Stimulated activated CD8-positive, alpha-beta memory T cell treated with anti-CD3 and anti-CD28 coated beads, Interleukin-4, amount 100 ng/mL, for 1 hour (primary cell): ENCODE measurements at places on chromosomes 11 and 22.

- no peak for DNase-seq
Observed at GRCh38 chr22:45602824-45603595, 68.6 kb upstream of the ATXN10 start.

- DNase-seq = no peak
Observed at GRCh38 chr11:76181371-76181770, 24.9 kb downstream of the WNT11 start.

DNA sequence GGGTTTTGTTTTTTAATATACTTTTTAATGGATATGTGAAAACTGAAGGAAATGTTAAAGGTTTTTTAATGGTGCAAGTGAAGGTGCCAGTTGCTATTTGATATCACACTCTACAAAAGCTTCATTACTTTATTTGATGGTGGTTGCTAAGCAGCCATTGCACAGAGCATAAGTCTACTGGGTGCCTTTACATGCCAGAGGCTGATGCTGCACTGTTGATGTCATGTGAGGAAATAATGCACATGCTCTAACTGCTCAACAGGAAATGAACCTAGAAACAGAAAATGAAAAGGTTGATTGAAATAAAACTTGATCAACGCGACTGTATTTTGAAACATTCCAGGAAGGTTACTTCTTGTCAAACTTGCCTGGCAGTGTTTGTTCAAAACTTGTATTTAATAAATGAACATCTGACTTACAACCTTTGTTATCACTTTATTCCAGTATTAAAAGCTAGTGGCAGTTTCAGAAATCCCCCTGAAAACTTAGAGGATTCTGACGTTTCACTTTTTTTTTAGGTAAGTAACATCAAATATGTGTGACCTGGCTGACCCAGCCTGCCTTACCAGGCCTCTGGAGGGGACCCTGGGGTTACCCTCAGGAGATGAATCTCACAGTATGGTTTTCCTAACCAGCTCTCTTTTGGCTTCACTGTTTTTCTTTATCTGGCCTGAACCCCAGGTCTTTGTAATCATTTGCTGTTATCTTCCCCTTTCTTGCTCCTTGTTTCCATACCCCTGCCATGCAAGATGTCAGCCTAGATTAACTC lies 2.4 kb upstream of the ATP5MG start:
- DNase-seq = no peak

DNA sequence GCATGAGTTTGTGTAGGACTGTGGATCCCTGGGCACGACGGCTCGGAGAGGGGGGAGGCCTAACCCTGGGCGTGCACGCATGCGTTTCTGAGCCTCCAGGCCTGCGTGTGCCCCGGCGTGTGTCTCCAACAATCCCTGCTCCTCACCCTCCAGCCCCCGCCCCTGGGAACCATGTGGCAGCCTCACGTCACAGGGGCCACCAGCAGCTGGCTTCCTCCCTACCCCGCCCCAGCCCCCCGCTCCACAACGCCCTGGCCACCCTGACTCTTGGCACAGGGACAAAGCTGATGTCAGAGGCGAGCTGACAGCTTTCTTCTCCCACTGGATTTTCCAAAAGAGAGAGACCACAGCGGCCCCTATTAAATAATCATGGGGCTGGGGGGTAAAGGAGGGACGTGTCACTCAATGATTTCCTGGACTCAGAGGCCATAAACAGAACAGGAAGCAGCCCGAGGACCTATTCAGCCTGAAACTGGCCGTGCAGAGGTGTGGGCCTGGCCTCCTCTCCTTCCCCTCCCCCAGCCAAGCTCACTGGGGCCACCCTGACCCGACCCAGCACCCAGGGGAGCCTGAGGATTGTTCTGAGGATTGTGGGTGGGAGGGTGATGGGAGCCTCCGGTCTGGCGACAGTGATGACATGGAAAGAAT lies 6.8 kb upstream of the LIF start:
- DNase-seq = no peak

DNA sequence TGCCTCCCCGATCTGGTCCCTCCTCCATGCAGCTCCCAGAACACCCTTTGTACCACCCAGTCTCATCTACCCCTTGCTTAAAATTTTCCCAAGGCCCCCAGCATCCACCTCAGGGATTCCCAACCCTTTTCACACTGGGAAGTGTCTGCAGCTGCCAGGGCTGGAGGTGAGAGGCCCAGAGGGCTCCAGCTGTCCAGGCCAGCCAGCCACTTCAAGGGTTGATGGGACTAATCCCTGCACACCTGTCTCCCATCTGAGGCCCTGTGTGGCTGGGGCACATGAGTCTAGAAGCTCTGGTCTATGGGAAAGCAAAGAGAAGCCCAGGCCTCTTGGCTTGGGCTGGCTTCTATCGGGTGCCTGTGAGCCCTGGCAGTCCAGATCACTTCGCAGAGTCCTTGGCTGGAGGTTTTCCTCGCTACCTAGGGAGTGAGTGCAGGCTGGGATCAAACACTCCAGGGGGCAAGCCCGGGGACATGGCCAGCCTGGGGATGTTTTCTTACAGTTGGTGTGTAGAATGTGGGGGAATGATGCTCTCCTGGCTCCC lies 41.1 kb upstream of the TPBGL start:
- no peak for DNase-seq

DNA sequence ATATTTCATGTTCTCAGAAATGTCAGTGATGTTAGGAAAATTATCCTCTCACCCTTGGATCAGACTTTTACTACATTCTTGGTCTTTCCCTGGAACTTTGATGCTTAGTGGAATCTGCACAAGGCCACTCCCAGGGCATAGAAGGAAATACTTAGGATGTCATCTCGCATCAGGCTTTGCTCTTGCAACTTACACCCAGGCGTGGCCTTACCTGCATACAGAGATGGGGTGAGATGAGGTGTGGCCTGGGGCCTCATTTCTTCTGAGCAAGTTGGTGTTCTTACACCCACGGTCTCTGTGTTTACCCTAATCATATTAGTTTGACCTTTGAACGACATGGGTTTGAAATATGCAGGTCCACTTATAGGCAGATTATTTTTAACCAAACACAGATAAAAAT lies 19.0 kb upstream of the OR52K2 start:
- DNase-seq = no peak

GRCh38 chr22:46147471-46148267 lies 2.7 kb upstream of the PPARA start:
- no peak for DNase-seq

DNA sequence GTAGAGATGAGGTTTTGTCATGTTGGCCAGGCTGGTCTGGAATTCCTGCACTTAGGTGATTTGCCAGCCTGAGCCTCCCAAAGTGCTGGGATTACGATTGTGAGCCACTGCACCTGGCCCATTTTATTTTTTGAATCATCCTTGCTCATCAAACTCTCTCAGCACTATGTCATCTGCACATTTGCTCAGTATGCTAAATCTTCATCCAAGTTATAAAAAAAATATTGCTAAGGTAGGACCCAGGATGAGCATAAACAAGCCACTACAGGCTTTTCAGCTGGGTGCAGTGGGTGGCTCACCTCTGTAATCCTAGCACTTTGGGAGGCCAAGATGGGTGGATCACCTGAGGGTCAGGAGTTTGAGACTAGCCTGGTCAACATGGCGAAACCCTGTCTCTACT lies 510.1 kb upstream of the LARGE1 start:
- no peak for DNase-seq

DNA sequence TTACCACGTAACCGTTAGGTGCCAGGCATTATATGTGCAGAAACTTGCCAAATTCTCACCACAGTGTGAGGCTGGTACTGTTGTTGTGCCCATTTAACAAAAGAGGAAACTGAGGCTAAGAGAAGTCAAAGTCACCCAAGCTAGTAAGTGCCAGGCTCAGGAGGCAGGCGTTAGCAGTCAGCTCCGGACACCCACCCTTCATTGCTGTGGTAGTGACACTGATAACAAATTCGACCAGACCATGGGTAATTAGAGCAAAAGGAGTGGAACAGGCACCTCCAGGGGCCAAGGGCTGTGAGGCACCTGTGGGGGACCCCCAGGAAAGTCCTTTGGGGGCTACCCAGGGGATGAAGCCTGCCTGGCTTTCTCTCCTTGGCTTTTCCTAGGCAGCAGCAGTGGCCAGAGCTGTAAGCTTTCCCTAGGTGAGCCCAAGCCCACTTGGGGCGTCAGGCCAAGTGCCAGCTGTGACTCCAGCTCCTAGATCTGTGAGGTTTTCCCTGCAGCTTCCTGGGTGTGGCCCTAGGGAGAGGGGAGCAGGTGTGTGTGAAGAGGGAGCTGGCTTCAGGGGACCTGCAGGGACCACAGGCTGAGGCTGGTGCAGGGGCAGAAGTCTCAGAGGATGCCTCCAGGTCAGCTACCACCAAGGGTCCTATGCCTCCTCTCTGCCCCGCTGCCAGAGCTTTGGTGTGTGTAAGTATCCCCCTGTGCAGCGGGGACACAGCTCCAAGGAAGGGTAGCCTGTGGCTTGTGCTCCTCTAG lies 19.7 kb upstream of the ALX4 start:
- no peak for DNase-seq

- no peak for DNase-seq
Observed at GRCh38 chr11:116792869-116793771, 1.4 kb upstream of the APOA5 start.

- no peak for DNase-seq
Observed at GRCh38 chr11:126914166-126914565, 86.4 kb downstream of the KIRREL3 start.

GRCh38 chr11:67675058-67675747 lies 780 bp upstream of the ALDH3B2 start:
- DNase-seq = no peak

GRCh38 chr11:818396-819128 lies at the start of gene PNPLA2:
Gene PNPLA2 (plus strand): TSS chr11:818914. CDS start chr11:819719, 805 bp downstream.
- no peak for DNase-seq

GRCh38 chr22:32216911-32217310 lies 12.0 kb upstream of the RFPL2 start:
- no peak for DNase-seq

- no peak for DNase-seq
Observed at GRCh38 chr22:21697880-21698279, 32.1 kb downstream of the PPIL2 start.

DNA sequence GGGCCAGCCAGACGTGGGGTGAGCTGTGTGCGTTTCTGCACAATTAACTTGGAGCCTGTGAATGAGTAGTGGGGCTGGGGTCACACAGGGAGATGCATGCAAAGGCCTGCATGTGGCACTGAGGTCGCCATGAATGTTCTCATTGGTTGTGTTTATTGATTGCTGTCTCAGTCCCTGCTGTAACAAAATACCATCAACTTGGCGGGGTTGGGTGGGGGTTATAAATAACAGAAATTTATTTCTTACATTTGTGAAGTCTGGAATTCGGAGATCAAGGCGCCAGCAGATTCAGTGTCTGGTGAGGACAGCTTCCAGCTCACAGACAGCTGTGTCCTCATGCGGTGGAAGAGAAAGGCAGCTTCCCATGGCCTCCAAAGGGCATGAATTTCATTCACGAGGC lies 29.3 kb upstream of the PHF21B start:
- DNase-seq = no peak

- DNase-seq = no peak
Observed at GRCh38 chr11:80815752-80816453, 1375.1 kb upstream of the TENM4 start.
